Nephron progenitor cell (in vitro differentiated cells): ENCODE measurements at places on chromosomes 12 and 14.

- peaks cover 32% of the 10 kb centered on the region for H3K4me1 ChIP-seq
- DNase-seq, result no peak
- H3K36me3 ChIP-seq, result peaks cover 40% of the 10 kb centered on the region
- no peaks in the 10 kb centered on the region for H3K27me3 ChIP-seq
These were observed 2.9 kb upstream of the PFDN5 start for GRCh38 chr12:53292426-53292825.

DNA sequence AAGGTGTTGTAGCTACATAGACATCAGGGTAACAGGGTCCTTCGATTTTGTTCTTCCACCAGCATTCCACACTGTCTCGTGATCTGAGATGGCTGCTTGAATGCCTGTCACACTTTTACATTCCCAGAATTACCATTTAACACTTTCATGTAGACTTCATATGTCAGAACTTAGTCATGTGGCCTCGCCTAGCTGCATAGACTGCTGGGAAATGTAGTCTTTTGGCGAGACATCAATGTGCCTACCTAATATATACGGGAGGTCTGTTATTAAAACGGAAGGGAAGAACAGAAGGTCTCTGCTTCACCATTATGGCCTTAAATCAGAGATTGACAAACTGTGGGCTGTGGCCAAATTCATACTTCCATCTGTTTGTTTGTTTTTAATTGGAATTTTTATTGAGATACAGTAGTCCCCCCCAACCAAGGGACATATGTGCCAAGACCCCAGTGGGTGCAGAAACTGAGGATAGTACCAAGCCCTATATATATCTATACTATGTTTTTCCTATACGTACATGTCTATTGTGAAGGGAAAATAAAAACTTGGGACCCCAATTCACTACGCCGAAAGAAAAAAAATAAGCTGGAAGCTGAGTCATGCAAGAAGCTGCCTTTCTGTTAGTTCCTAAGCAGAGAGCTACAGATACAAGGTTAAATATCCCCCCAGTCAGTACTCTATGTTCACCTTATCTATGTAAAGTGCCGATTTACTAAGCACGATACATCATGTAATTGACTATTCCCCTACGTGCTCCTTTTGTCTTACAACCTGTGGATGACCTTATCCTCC, 11.3 kb upstream of the HRK start:
- peaks cover 3% of the 10 kb centered on the region for H3K4me1 ChIP-seq
- no peak overlapping the region for H3K27ac ChIP-seq
- H3K36me3 ChIP-seq, result no peaks in the 10 kb centered on the region
- H3K27me3 ChIP-seq, result peaks cover 38% of the 10 kb centered on the region
- no peak overlapping the region for H3K4me3 ChIP-seq

DNA sequence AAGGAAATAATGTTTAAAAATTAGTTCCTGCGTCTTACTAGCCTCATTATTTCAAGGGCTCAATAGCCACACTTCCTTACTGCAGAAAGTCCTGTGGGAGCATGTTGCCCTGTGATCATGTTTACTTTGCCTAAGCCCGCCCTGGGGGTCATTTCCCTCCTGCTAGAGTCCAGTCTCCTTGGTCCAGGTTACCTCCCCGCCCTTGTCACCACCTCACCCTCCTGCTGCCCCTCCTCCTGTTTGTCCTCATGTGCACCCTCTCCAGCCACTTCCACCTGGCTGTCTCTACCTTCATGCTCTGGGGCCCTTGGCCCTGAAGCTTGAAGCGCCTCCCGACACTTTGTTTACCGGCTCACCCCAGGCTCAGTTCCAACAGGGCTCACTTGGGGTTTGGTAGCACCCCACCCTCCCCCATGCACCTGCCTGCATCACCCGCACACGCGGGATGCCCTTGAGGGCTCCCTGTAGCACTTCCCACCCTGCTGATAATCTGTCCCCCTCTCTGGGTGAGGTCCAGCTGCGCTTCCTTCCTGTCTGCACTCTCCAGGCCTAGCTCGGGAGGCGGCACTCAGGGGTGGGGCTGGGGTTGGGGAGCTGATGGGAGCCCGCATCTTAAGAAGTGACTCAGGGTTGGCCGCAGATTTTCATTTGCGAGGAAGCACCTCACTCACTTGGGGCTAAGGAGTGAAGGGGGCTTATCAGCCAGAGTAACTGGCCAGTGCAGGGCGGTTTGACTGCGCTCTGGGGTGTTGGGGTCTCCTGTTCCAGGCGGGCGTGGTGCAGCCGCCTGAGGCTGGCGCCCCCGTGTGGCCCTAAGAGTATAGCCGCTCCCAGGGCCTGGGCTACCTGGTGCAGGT, 40.1 kb downstream of the SMIM41 start:
- H3K4me1 ChIP-seq, result peaks cover 45% of the 10 kb centered on the region
- H3K27ac ChIP-seq, result peak overlapping the region; percentile 58
- H3K4me3 ChIP-seq, result no peak overlapping the region
- H3K36me3 ChIP-seq, result no peaks in the 10 kb centered on the region
- H3K27me3 ChIP-seq, result peaks cover 82% of the 10 kb centered on the region

GRCh38 chr12:49950273-49951251, at the start of gene AQP2:
Gene AQP2, plus strand, starts transcription at chr12:49950737. Its CDS starts 94 bp downstream, at chr12:49950831.
- peaks cover 29% of the 10 kb centered on the region for H3K4me1 ChIP-seq
- H3K27me3 ChIP-seq, result peaks cover 19% of the 10 kb centered on the region
- H3K27ac ChIP-seq, result no peak within 1 kb of the TSS
- DNase-seq, result no peak
- H3K4me3 ChIP-seq, result no peak within 1 kb of the TSS

DNA sequence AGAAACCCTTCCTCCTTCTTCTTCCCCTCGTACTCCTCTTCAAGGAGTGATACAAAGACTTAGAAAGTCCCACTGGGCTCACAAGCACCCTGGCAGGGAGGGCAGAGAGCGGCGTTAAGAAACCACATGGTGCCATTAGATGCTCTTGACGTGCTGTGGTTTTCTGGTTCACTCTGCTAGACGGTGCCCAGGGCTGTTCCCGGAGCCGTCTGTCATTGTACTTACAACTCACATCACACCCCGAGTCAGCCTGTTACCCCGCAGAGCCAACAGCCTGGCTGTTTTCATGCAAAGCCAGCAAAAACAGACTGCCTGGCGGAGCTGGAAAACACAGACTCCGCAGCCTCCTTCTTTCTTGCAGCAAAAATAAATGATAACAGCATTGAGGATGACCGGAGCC, 232.6 kb upstream of the TBX3 start:
- H3K27me3 ChIP-seq, result peaks cover 8% of the 10 kb centered on the region
- H3K4me3 ChIP-seq, result peak overlapping the region; percentile 3
- peaks cover 64% of the 10 kb centered on the region for H3K4me1 ChIP-seq
- DNase-seq, result no peak
- H3K36me3 ChIP-seq, result peaks cover 3% of the 10 kb centered on the region

DNA sequence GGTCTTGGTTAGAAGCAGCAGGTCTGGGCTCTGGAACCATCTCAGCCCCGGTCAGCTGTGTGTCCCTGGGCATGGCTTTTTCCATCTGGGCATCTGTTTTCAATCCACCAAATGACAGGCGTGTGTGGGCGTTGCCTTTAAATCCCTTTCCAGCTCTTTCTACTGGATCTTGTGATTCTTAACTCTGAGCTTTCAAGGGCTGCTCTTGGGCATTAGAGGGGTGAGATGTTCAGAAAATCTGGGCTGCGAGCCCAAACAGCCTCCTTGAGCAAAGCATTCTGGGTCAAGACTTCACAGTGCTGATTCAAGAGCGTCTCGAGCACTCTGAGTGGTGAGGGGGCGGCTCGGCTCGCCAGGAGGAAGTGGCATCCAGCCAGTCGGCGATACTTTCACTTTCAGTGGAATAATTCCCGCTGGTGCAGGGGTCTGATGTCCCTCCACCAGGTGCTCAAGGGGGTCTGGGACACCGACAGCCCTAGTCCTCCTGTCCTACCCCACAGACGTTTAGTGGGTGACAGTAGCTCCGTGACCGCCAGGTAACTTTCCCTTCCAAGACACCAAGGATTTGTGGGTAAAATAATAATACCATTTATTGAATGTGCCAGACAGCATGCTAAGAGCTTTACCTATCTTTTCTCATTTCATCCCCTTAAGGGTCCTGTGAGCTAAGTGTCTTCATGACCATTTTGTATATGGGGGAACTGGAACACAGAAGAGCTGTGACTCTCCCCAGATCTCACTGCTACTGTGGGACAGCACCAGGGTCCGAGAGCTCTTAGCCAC, 114.0 kb downstream of the PLXNC1 start:
- no peak for DNase-seq
- peaks cover 47% of the 10 kb centered on the region for H3K4me1 ChIP-seq
- H3K36me3 ChIP-seq, result no peaks in the 10 kb centered on the region
- H3K27ac ChIP-seq, result no peak overlapping the region

GRCh38 chr12:31117203-31118011, 43.7 kb downstream of the DDX11 start:
- no peak overlapping the region for H3K27ac ChIP-seq
- H3K4me1 ChIP-seq, result peaks cover 5% of the 10 kb centered on the region
- peak; percentile 86 for DNase-seq
- H3K4me3 ChIP-seq, result peak overlapping the region; percentile 82
- H3K36me3 ChIP-seq, result no peaks in the 10 kb centered on the region

DNA sequence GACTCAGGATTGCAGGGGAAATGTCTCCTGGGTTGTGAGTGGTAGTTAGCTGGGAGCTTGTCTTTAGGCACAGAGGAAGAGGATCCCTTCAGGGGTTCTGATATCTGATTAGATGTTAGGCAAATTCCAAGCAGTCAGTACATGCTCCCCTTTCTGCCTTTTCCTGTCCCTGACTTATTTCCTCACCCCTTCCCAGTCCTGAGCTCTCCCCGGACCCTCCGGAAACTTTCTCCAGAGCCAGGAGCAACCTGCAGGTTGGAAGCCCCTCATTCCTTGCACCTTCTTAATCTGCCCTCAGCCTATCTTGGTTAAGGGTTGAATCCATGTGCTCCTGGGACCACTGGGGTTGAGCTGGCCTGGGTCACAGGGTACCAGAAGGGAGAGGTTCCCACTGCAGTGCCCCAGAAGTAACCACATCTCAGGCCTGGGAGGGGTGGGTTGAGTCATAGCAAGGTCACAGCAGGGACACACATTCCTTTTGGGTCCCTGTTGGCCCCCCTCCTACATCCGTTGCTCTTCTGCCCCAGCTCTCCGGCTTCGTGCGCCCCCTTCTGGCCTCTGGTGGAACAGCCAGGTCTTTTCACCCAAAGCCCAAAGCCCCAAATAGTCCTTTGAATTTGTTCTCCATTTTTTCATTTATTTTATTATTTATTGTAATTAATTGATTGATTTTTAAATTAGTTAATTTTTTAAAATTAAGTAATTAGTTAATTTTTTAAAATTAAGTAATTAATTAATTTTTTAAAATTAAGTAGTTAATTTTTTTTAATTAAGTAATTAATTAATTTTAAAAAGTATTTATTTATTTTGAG, 1.8 kb downstream of the IGFBP6 start:
- H3K4me1 ChIP-seq, result peaks cover 64% of the 10 kb centered on the region
- DNase-seq, result peak; percentile 90
- H3K36me3 ChIP-seq, result no peaks in the 10 kb centered on the region
- H3K4me3 ChIP-seq, result peak overlapping the region; percentile 86

DNA sequence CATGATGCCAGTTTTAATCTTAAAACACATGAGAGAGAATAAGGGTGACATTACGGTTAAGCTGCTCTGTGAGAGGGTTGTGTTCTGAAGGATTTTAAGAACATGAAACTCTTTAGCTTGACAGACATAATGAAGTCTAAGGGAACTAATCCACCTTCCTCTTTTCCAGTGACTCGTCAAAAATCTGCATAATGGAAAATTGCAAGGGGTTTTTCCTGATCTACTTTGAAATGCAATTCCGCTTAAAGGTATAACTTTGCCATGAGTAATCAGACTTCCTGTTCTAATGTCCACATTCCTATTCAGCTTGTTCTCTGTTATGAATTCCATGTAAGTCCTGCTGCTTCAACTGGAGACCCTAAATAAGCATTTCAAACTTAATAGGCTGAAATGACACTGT, at the start of gene ZNF705A:
TSS of gene ZNF705A (plus strand) at position 171 of the 400 bp plus-strand sequence. CDS start 15,611 bp downstream, outside the sequence.
- peaks cover 12% of the 10 kb centered on the region for H3K27me3 ChIP-seq
- H3K27ac ChIP-seq, result no peak within 1 kb of the TSS
- no peaks in the 10 kb centered on the region for H3K4me1 ChIP-seq
- H3K36me3 ChIP-seq, result no peaks in the 10 kb centered on the region

DNA sequence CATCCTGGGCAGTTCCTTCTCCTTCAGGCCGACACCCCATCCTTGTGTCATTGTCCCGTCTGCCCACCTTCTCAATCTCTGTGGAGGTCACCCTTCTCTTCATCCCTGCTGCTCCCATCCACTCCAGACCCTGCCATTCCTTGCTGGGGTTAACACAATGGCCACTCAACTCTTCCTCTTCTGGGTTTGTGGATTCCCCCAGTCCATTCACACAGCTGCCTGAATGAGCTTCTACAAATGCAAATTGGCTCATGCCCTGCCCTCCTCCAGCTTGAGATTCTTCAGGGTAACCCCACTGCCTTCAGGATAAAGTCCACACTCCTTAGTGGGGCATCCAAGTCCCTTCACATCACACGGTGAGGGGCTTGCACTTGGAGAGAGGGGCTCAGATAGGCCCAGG, 17.2 kb upstream of the PRMT8 start:
- no peak overlapping the region for H3K27ac ChIP-seq
- H3K27me3 ChIP-seq, result no peaks in the 10 kb centered on the region
- H3K36me3 ChIP-seq, result no peaks in the 10 kb centered on the region
- H3K4me1 ChIP-seq, result peaks cover 16% of the 10 kb centered on the region
- no peak overlapping the region for H3K4me3 ChIP-seq

GRCh38 chr12:110071504-110071903, 23.2 kb upstream of the C12orf76 start:
- DNase-seq, result no peak
- no peaks in the 10 kb centered on the region for H3K36me3 ChIP-seq
- no peak overlapping the region for H3K27ac ChIP-seq
- no peak overlapping the region for H3K4me3 ChIP-seq
- peaks cover 34% of the 10 kb centered on the region for H3K27me3 ChIP-seq

DNA sequence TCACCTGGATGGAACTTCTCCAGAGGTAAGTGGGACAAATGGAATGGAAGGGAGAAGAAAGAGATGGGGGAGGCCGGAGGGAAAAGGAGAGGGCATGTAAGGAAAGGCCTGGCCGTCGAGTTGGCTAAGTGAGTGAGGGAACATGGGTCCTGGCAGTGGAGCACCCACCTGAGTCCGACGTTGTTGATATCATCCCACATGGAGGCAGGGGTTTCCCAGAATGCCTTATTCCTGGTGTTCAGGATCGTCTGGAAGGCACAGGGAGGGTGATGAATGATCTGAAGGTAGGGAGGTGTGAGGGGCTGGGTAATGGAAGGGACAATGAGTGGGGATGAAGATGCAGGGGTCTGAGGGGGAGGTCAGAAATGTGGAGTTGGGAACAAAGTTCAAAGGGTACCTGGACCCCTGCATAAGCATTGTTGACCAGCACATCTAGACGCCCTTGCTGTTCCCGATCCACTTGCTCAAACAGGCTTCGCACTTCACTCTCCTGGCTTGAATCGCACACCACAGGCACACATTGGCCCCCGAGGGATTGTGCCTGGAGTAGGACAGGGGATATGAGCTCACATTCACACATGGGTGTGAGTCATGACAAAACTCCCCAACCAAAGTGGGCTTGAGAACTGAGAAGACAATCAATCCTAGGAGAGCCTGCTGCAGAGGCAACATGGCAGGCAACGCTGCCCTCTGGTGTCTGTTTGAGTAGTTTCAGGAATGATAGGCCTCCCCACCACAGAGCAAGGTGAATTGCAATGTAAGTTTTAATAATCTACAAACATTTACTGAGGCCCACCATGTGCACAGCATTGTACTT, 3.0 kb downstream of the DHRS1 start:
- peak overlapping the region; percentile 38 for H3K27ac ChIP-seq
- DNase-seq, result peak; percentile 54
- H3K4me1 ChIP-seq, result peaks cover 48% of the 10 kb centered on the region

GRCh38 chr12:64221651-64222008, 466 bp downstream of the KICS2 start:
- peak overlapping the region; percentile 52 for H3K27ac ChIP-seq
- H3K4me1 ChIP-seq, result peaks cover 26% of the 10 kb centered on the region
- H3K27me3 ChIP-seq, result peaks cover 17% of the 10 kb centered on the region
- DNase-seq, result peak; percentile 91
